HS-5 (cell line): ENCODE measurements at places on chromosomes 7 and 10.

GRCh38 chr10:90935581-90936275 is 14.8 kb upstream of the ANKRD1 start:
- DNase-seq, result no peak

GRCh38 chr10:86497621-86498020 is 24.0 kb downstream of the WAPL start:
- no peak for DNase-seq

DNA sequence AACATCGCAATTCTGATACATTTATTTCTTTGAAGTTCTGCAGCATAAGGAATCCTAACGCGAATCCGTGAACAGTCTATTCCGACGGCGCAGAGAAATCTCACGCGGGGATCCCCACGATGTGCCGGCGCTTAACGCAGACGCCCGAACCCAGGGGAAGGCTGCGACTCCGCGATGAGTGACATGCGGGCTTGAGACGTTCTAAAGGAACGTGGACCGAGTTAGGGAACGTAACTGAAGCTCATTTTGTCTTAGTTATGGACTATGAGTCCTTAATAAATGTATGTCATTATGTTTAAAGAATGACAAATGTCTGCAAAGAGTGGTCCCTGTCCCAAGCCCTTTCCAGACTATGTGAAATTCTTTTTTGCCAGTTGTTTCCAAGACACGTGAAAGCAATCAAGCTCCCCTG is 995 bp upstream of the PARD3 start:
- no peak for DNase-seq

- DNase-seq, result no peak
Measured at GRCh38 chr7:45867471-45867870, 5.4 kb downstream of the CCDC201 start.

GRCh38 chr10:11841375-11841774 is 18.2 kb downstream of the PROSER2 start:
- DNase-seq, result no peak

DNA sequence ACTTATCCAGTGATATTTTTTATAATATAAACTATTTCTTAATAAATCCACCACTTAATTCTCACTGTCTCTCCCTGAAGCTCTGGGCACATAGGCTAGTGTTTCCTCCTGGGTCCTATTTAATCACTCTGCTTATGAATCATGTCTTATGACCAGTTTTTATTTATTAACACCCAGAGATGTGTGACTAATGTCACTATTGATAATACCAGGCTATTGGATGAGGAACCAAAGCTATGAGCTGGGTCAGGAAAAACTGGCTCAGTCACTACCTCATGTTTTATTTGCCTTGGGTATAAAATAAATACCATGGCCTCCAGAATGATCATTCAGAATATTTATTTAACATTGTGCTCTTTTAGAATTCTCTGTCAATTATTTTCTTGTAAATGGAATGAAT is 5.2 kb downstream of the SEMA3E start:
- no peak for DNase-seq

DNA sequence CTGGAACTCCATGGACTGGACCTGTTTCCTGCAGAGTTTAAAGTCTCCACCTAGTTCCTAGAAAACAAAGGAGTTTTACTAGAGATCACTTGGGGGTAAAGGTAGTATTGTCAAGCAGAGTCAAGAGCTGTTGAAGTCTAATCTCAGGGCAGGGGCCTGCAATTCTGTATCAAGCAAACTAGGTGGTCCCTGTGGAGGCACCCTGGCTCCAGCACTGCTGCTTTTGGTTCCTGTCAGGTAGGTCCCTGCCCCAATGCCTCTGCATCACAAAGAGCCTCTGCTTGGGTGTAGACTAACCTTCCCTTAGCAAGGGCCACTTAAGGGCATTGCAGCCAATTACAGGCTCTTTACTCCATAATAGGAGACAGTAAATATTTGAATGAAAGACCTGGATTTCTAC is 22.5 kb downstream of the ZSCAN25 start:
- DNase-seq, result no peak

- DNase-seq, result no peak
Measured at GRCh38 chr7:37273891-37274290, 174.8 kb downstream of the ELMO1 start.

DNA sequence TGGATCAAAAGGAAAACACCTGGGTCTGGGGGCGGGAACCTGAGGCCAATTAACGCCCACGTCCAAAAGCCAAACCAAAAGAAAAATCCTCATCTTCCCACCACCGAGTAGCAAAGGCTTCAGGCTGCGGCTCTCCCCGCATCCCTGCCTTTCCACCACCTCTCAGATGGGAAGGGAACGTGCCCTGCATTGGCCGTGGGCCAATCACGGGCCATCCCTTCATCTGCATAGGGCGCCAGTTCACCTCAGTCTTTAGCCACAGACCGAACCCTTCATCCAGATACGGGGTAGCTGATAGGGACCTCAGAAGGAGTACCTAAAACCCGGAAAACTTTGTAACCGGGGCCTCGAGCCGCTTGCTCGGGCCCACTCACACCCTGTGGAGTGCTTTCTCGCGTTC is 626 bp downstream of the PRPF18 start:
- DNase-seq, result no peak

- DNase-seq, result no peak
Measured at GRCh38 chr10:86162696-86163400, 203.7 kb downstream of the GRID1 start.
